ENCODE measurements at places on chromosomes 5 and 9. TPM values are rescaled to one million over a fixed set of nuclear protein-coding genes. Genes with fewer than 3 reads are reported as not detected.

The PNPLA7 gene
- 16.2 TPM for total RNA-seq

The C9orf152 gene
- 0.49 TPM for total RNA-seq

The LAMC3 gene
- total RNA-seq, result 13.3 TPM

The TMEM174 gene
- not detected for total RNA-seq

The RLN1 gene
- total RNA-seq, result not detected

The SMIM33 gene
- not detected for total RNA-seq

The TLE1 gene
- total RNA-seq, result 75.1 TPM

The RANBP3L gene
- 3.2 TPM for total RNA-seq

The CBY3 gene
- total RNA-seq, result not detected

The CCDC192 gene
- total RNA-seq, result not detected

The DBH gene
- 12.0 TPM for total RNA-seq
